ENCODE measurements at places on chromosomes 16 and 17.
A peak's percentile ranks its signal among the peaks of the same experiment; 100 is the strongest.

- peak; percentile 63 for DNase-seq
Measured at GRCh38 chr17:68200689-68201417, 47.0 kb upstream of the AMZ2 start.

GRCh38 chr17:39198186-39198566, 707 bp upstream of the CACNB1 start:
- DNase-seq: no peak

- no peak for DNase-seq
Measured at GRCh38 chr16:52351451-52351850, 195.5 kb downstream of the TOX3 start.

GRCh38 chr16:87025676-87026075, 291.5 kb downstream of the C16orf95 start:
- DNase-seq: no peak

GRCh38 chr16:88741368-88741767, 35.1 kb downstream of the CTU2 start:
- DNase-seq: no peak

DNA sequence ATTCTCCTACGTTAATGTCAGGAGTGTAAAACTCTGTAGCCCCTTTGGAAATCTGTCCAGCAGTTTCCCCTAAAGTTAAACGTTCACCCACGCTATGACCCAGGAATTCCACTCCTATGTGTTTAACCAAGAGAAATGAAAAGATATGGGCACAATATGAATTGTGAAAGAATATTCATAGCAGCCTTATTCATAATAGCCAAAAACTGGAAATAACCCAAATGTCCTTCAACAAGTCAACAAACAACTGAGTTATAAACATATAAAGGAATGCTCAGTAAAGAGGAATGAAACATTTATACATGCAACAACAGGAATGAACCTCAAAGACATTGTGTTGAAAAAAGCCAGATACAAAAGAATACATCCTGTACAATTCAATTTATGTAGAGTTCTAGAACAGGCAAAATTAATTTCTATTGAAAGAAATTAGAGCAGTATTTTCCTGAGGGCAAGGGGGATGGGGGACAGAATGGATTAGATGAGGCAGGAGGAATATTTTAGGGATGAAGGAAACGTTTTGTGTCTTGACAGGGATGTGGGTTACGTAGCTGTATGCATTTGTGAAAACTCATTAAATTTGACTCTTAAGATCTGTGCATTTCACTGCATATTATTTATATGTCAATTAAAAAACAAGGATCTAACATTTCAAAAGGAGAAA, 286.7 kb upstream of the CDH5 start:
- no peak for DNase-seq

- DNase-seq: no peak
Measured at GRCh38 chr16:12548270-12548983, 255.3 kb downstream of the CPPED1 start.

DNA sequence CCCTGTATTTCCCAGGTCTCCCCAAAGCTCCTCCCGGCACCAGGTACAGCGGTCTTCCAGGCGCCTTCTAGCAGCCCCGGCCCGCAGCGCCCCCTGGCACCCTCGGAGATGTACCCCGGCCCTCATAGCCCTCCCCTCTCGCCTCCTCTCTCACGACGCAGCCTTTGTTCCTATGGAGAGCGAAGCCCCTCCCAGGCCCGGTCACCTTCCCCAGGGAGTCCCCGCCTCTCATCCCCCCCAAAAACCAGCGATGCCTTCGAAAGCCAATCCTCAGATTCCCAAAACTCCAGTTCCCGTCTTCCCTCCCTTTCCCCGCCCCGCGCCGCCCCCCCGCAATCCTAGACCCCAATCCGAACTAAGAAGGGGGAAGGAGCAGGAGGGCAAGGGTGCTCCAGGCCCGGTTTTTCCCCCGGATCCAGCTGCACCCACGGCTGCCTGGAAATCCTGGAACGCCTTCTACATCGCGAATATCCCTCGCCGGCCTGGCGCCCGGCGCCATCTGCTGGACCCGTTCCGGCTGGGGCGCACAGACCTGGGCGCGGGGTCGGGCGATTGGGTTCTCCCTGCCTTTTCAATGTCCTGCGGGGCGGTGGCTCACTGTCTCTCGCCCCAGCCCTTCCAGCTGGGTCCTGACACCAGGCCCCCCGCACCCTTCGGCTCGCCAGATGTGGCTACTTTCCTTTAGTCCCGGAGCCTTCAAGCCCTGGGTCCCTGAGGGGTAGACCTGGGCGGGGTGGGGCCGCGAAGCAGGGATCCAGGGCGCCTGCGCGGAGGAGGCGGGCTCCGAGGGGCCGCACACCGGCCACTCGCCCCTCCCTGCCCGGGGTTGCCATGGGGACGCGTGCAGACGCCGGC, at the start of gene DNAH2:
TSS of gene DNAH2 (plus strand) at position 844 of the 855 bp plus-strand sequence. CDS start 1,991 bp downstream, outside the sequence.
- peak; percentile 58 for DNase-seq

DNA sequence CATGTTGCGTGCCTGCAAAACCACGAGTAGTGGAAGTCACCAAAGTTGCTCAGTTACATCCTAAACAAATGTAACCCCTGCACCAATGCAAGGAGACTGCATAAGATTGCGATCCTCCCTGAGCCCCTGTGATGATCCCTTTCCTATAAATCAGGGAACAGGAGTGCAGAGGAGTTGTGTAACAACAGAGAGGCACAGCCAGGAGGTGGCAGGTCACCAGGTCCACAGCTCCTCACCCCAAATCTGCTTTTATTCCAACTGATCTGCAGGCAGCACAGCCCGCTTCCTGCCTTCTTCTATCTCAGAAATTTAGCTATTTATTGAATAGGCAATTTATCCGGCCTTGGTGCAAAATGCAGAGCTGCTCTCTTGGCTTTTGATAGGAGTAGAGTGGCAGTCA, 36.0 kb upstream of the MRTFB start:
- no peak for DNase-seq

DNA sequence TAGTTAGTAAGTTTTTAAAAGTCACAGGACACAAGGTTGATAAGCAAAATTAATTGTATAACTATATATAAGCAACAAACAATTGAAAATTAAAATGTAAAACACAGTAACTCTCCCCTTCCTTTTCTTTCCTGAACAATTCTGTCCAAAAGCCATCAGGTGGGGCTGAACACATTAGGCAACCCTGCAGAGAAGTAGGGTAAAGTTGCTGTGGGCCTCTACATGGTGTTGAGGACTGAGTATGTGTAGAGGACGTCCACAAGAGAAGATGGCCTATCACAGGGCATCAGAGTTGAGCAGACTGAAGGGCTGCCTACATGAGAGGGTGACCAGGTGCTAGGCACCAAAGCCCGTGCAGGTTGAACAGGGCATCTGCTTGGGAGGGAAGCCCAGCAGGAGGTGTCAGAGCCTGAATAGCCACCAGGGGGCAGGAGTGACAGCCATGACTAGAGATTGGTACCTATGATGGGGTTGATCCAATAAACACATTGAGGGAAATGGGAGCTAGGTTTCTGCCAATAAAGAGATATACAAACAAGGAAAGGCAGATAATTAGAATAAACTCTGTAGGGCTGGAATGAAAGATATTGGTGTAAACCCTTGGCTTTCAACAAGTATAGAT, 415.1 kb downstream of the NPIPA8 start:
- DNase-seq: peak; percentile 39

- no peak for DNase-seq
Measured at GRCh38 chr17:5665164-5665563, 80.9 kb upstream of the NLRP1 start.

- no peak for DNase-seq
Measured at GRCh38 chr17:6558932-6559752, 2.8 kb upstream of the PITPNM3 start.

DNA sequence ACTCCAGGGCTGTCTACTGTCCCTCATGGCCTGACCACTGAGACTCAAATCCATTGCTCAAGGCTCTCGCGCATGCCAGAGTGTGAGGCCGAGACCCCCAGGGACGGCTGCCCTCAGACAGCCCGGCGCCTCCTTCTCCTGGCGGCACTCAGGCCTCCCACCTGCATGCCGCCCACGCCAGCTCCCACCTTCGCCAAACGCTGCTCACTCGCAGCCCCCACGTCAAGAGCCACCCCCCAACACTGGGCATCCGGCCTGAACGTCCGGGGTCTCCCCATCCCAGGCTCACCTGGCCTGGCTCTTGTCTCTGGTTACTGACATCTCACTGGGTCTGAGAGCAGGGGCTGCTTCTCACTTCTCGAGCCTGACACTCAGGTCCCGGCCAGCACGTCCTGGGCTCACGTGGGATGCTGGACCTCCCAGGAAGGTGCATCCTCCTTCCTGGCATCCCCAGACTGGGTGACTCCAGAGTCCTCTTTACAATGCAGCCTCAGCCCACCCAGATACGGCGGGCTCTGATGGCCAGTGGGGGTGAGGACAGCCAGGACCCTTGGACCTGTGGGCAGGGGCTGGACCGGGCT, 12.2 kb upstream of the CACNA1H start:
- DNase-seq: no peak

- no peak for DNase-seq
Measured at GRCh38 chr16:79165506-79165905, 435.0 kb downstream of the MAF start.

- DNase-seq: no peak
Measured at GRCh38 chr17:43634591-43635125, 27.1 kb downstream of the MEOX1 start.

- no peak for DNase-seq
Measured at GRCh38 chr16:5200123-5200522, 102.5 kb upstream of the EEF2KMT start.

- DNase-seq: no peak
Measured at GRCh38 chr16:50165473-50165872, 12.4 kb downstream of the TENT4B start.

DNA sequence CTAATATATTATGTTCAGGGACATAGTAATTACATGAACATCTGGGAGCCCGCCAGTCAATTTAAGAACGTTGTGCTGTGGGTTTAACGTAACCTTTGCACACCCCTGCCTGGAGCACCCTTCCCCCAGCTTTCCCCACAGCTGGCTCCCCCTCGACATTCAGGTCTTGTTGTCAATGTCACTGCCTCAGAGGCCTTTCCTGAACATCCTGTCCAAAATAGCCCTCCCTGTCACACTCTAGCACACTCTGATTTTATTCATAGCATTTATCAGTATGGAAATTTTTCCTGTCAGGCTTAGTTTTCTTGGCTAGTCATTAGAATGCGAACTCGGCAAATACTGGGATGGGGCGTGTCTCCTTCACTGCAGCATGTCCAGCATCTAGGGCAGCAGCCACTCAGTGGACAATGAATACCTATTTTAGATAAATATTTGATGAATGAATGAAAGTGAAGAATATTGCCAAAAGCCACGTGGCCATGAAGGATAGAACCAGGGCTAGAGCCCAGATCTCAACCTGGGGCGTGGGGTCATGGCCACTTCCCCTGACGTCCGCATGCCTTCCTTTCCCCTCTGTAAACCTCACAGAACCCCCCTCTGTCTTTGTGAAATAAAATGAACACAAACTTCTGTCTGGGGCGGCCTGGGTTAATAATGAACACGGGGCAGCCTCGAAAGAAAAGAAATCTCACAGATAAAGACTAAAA, 10.5 kb downstream of the PIK3R6 start:
- DNase-seq: no peak

- no peak for DNase-seq
Measured at GRCh38 chr17:77164483-77165091, 23.8 kb downstream of the SEC14L1 start.

DNA sequence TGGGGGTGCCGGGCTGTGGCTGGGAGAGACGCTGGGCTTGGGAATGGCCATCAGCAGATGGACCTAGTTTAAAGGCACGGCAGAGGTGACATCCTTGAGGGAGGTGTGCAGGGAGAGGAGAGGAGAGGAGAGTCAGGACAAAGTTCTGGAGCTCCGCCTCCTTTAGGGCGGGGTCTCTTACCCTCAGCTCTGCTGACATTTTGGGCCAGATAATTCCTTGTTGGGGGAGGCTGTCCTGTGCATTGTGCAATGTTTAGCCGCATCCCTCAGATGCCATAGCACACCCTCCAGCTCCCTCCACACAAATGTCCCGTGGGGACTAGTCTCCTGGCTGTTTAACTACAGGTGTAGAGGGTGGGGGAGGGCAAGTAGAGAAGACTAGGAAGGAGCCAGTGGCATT, 48.3 kb downstream of the ARHGAP23 start:
- no peak for DNase-seq

DNA sequence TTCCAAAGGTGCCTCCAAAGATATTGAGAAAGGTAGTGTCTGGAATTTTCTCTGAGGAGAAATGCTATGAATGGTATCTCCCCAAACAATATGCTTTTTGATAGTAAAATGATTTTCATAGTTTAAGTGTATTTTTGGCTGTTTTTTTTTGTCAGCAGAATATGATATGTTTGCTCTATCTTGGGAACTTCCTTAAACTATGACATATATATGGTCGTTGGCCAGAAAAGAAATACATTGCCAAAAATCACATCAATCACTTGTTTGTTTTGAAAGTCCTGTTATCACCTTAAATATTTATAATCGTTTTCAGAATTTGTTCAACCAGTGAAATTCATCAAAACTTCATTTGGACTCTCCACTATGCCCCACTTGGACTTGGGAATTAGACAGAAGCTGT, 816.9 kb downstream of the CDH11 start:
- DNase-seq: no peak

DNA sequence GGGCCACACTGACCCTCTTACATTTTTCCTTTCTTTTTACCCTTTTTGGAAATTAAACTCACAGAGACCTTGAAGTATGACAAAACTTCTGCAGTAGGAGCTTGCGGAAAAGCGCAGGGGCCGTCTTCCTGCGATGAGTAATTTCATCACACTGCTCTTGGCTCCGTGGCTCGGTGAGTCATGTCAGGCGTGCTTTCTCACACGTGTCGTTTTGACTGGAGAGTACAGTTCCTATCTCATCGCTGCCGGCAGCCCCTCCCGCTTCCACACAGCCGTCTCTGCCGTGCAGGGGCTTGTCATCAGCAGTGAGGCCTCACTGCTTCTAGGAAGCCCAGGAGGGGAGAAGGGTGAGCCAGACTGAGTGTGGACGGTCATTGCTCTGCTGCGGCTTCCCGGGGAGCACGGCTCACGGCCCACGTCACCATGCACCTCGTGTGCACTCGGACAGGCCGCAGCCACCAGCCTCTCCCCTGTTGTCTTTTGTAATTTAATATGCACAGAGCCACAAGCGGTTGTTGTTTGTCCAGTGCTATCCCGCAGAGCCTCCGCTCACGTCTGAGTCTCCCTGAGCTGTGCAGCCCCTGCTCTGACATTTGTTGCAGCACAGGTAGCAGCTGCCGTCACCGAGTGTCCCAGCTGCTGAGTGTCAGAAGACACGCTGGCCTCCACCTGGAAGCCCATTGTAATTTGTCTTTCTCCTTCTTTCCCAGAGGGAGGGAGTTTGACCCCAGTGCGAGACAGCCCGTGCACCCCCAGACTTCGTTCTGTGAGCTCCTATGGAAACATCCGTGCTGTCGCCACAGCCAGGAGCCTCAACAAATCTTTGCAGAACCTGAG, 99.4 kb upstream of the CHMP6 start:
- peak; percentile 69 for DNase-seq
